Spleen (tissue), 13 donors: ENCODE measurements at places on chromosomes 6 and 20. TPM values are rescaled to one million over a fixed set of nuclear protein-coding genes. Genes with fewer than 3 reads are reported as not detected.

Gene IL17A
- polyA plus RNA-seq: not detected

Gene MAPK13
- polyA plus RNA-seq: 11.9 TPM

Gene EFCAB8
- 0.07 TPM for polyA plus RNA-seq

Gene SERINC1
- polyA plus RNA-seq: 44.7 TPM

Gene COL9A3
- 10.9 TPM for polyA plus RNA-seq

Gene COL20A1
- polyA plus RNA-seq: 0.77 TPM

Gene ASIP
- polyA plus RNA-seq: 1.7 TPM

Gene SCRT2
- not detected for polyA plus RNA-seq

Gene ADGRF5
- polyA plus RNA-seq: 10.5 TPM

DNA sequence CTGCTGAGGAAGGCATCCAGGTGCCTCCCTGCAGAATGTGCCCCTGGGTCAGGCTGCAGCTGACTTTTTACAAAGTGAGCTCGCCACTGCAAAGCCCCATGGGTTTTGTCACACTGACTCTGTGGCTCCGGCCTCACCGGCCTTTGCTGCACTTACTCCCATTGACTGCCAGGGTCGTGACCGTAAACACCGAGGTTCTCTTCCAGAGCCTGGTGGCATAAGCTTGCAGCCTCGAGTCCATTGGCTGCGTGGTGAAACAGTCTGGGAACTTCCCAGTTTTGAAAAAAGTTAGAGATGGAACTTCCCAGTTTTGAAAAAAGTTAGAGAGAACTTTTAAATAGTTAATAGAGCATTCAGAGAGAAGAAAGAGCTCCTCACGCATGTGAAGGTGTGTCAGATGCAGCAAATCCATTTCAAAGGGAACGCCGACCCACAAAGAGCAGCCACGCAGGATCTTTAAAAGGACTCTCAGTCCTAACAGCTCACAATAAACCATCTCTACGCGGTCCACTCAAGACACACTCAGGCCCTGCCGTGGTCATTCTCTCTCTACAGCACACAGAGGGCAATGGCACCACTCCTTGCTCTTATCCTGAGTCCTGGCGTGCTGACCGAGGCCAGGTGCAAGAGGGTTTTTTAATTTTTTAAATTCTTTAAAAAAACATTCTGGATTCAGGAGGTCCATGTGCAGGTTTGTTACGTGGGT, 12.8 kb downstream of the RAMACL start:
- no peak for DNase-seq

DNA sequence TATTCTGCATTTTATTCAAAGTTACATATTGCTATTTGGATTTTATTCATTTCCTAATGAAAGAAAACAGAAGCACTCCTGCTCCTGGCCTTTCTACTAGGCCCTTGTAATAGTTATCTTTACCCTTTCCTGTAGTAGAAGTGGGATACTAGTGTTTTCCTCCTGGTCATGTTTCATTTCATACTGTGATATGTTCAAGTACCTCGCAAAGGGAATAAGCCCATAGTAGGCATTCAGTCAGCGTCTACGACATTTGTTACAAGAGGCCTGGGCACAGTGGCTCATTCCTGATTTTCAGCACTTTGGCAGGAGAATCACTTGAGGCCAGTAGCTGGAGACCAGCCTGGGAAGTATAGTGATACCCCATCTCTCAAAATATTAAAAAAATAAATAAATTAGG, 154.1 kb downstream of the ARID1B start:
- DNase-seq: no peak

GRCh38 chr6:7541175-7542064, at the start of gene DSP:
Gene DSP, plus strand, starts transcription at chr6:7541671. Its CDS starts 245 bp downstream, at chr6:7541916.
- peak; percentile 88 for DNase-seq

GRCh38 chr6:129749749-129750120, 39.8 kb upstream of the ARHGAP18 start:
- DNase-seq: no peak

- no peak for DNase-seq
Measured at GRCh38 chr20:9066191-9066590, 2.7 kb upstream of the PLCB4 start.

DNA sequence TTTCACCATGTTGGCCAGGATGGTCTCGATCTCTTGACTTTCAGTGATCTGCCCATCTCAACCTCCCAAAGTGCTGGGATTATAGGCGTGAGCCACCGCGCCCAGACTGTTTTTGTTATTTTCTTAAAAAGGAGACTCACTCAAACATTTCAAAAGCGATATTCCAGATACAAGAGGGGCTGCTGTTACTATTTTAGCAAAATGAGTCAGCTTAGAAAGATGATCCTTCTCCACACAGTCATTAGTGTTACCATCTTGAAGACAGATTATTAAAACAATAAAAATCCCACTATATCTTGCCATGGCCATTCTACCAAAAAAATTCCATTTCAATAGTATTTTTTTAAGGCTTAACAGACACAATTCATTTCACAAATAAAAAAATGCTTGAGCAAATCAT, 102.8 kb downstream of the PREP start:
- no peak for DNase-seq

DNA sequence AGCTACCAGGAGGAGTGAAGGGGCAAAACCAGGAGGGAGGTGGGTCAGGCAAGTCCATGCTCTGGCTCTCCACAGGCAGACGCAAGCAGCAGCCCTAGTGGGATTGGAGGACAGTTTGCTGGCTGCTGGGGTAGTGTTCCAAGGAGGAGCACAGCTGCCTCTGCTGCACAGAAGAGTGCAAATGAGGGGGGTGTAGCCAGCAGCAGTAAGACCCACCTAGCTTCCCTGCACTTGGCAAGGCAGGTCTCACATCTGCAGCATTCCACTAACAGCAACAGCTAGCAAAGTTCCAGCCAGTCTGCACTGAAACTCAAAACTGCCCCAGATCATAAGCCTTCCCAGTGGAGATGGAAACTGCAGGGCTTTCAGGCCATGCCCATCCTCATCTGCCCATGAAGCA, 405.0 kb downstream of the UTRN start:
- no peak for DNase-seq

GRCh38 chr6:154276810-154277628, 79.6 kb downstream of the IPCEF1 start:
- DNase-seq: no peak

DNA sequence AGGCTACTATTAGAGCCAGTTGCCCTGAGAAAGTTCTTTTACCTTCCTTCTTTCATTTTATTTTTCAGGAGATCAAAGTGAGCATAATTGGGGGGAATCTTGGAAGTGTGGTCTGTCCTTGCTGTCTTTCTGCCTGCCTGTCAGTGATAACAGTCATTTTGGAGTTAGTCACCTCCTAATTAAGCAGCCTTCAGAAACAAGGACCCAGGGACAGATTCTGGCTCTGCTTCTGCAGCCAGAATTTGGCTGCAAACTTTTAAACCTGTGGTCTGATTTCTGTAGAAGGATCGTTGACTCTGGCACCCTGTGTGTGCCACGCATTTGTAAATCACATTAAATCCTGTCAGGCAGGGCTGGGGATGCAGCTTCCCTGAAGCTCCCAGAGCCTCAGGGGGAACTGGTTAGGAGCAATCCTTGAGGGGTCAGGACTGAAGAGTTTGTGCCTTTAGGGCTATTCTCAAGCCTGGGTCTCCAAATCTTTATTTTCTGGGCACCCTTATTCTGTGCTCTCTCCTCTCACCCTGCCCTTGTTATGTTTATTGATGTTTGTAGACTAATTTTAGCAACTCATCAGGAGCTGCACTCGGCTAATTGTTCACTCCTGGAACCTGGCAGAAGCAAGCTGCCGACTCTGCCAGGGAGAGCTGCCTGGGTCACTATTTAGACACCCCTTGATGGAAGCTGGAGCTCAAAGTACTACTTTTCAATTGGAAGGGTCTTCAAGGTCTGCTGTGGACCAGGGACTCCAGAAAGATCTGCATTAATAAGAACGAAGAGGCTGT, 6.8 kb downstream of the NOX3 start:
- no peak for DNase-seq

- no peak for DNase-seq
Measured at GRCh38 chr6:127342296-127342945, 988 bp downstream of the ECHDC1 start.

GRCh38 chr20:39190666-39191570, 228.8 kb downstream of the DHX35 start:
- no peak for DNase-seq

GRCh38 chr20:46308258-46309157, at the start of gene CDH22:
Gene CDH22, minus strand, starts transcription at chr20:46308498. Its CDS starts 57,204 bp downstream, at chr20:46251294.
- no peak for DNase-seq

DNA sequence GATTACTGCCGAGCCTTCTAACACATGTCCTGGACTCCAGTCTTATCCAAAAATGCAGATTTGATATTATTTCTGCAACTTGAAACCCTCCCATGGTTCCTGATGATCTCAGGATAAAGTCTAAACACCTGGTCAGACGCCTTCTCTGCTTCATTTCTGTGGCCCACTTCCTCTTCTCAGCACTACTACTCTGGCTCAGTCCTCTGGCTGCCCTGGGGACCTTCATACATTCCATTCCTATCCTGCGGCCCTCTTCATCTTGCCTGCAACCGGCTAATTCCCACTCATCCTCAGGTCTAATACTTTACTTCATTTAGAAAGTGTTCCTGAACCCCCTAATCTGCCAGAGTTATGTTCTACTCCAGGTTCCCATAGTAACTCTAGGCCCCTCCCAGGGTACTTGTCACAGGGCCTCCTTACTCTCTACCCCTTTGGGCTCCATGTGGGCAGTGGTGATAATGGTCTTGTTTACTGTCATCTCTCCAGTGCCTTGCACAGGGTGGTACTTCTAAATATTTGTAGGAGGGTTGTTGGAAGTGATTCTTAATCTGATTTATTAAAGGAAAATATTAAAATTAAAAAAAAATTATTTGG, 18.9 kb downstream of the MAN1A1 start:
- DNase-seq: no peak

- no peak for DNase-seq
Measured at GRCh38 chr6:40950986-40951698, 87.9 kb downstream of the UNC5CL start.

GRCh38 chr6:44104481-44105021, 22.7 kb downstream of the MRPL14 start:
- DNase-seq: no peak
